Stimulated activated CD8-positive, alpha-beta memory T cell treated with anti-CD3 and anti-CD28 coated beads, Interleukin-4, amount 100 ng/mL, for 48 hours (primary cell): ENCODE measurements at places on chromosomes 16 and 17.

DNA sequence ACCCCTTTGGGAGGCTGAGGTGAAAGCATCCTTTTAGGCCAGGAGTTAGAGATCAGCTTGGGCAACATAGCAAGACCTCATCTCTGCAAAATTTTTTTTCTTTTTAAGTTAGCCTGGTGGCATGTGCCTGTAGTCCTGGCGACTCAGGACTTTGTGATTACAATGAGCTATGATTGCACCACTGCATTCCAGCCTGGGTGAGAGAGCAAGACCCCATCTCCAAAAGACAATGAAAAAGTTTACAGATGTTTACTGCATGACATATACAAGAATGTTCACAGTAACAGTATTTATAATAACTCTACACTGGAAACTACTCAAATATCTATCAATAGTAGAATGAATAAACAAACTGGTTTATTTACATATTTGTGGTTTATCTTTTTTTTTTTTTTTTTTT, 33.1 kb upstream of the CCL22 start:
- DNase-seq, result no peak

DNA sequence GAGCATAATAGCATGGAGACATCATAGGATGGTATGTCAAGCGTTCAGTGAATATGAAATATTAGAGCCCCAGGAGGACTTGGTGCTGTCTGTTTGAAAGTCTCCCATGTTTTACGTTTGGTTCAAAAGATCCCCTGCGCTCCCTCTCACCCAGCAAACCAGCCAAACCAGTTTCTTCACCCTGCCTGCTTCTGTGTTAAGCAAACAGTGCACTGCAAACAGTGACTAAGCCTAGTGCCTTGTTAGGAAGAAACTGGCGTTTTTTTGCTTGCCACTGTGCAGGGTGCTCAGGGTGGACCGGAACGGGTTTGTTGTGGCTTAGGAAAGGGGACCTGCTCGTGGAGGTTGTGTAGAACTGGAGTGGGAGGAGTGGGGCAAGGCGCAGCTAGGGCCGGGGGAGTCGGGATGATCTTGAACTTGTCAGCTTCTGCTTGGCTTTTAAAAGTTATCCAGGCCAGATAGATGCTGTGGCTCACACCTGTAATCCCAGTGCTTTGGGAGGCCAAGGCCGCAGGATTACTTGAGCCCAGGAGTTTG, 7.7 kb downstream of the CDH1 start:
- no peak for DNase-seq

DNA sequence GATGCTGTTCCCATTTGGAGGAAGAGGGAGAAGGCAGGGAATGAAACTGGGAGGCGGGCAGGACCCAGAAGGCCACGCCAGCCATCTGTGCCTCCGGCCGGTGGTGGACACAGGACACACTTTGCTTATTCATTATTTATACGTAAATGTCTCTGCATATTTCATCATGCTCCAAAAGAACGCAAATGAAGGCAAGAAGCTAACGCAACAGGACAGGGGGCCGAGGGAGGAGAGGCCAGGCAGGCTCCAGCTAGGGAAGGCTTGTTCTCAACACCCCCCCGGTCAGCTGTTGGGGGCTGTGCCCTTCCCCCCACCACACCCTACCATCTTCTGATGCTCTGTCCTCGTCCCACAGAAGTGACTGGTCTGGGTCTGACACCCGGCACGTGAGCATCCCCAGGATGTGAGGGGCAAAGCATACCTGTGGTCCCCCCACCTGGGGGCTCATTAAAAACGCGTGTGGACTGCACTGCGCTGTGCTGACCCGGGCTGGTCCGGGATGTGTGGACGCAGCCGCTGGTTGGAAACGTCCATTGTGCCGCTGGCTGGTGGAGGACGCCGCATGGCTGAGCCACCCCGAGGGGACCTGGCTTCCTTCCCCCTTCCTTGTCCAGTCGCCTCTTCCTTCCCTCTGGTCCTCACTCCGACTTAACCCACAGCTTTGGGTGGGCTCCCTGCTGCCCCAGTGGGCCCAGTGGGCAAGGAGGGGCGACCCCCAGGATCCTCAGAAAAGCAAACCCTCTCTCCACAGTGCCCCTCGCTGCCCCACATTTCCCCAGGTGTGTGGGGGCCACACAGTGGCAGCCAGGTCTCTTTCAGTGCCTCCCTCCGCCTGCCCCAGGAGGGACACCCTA, 46.4 kb upstream of the ENPP7 start:
- no peak for DNase-seq

DNA sequence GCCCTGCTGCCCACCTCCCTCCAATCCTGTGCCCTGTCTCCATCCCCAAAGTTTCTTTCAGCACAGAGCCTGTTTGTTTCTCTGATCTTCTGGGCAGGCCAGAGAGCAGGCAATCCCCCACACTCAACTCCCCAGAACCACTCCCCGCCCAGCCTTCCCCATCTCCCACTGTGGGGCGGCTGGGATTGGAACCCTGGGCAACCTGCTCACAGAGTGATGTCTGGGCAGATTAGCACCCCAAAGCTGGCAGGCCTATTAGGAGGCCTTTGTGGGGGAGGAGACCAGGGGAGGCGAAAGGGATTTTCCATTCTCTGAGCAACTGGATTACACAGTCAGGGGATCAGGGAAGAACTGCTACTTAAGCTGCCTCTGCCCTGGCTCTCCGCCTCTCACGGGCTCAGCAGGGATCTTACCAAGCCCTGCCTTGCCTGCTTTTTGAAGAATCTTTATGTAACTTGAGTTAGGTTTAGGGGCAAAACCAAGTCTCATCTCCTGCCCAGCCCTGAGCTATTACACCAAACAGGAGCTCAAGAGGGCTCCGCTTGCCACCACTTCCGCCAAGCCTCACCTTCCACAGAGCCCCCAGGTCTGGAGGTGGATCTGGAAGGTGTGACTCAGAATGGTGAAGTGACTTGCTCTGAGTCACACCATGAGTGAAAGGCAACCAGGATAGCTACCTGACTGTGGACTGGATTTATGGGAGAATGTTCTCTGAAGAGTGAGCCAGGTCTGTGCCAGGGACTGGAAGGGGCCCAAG, 16.0 kb upstream of the LHX1 start:
- peak; percentile 81 for DNase-seq

DNA sequence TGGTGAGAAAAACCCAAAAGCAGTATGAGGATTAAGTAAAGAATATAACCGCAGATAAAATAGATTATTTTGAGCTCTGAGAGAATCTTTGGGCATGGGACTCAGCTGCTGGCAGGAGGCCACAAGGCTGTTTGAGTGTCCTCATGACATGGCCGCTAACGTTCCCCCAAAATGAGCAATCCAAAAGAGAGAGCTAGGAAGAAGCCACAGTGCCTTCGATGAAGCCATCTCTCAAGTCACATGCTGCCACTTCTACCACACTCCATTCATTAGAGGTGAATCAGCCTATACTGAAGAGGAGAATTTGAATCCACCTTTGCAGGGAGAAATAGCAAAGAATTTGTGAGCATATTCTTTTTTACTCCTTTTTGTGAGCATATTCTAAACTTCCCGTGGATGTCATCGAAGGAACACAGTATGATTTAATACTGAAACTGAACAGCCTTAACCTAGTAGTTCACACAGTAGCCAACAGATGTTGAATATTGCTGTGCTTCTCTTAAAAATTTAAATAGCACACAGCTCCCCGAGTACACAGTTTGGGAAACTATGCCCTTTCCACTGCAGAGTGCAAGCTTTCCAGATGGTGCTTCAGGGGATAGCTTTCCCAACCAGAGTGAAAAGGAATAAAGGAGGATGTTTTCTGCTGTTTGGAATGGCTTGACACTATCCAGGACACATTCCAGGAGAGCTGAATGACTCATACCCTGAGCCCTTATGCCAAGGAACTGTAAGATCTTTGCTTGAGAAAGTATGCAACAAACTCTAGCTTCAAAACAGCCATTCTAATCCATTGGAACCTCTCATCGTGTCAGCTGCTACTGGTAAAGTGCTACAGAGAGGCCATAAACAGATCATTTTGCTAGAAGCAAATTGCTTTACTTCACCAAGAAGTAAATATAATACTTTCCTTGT, 33.9 kb downstream of the ANKFY1 start:
- DNase-seq, result no peak

- no peak for DNase-seq
Observed at GRCh38 chr16:78743556-78743955, 644.1 kb downstream of the WWOX start.

DNA sequence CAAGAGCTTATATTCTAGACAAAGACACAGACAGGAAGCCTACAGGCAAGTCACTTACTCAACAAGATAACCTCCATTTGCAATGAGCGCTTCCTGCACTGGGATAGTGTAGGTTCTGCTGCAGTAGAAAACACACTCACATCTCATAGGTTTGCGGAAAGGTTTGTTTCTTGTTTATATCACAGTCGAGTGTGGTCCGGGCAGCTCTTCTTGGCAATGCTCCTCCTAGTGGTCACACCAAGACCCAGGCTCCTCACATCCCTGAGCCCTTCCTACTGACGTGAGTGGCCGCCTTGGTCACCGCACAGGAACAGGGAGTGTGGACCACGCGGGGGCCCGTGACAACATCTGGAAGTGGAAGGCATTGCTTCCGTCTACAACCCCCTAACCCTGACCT, 48.0 kb upstream of the RBFOX3 start:
- DNase-seq, result peak; percentile 22

DNA sequence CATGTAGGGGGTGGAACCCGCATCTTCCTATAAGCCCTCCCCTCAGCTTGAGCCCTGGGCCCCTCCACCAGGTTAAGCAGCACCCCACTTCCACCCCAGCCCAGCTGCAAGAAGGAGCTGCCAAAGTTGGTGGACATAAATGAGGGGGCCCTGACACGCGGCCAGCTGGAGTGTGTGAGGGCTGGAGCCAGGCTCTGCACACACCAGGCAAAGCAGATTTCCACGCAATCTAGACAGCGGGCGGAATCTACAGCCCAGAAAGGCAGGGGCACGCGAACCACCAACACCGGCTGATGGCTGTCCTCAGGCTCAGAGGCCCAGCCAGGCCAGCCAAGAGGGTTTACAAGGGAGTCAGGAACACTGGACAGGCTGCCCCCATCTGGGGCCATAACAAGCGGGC, 171.2 kb downstream of the ZNF423 start:
- DNase-seq, result no peak

DNA sequence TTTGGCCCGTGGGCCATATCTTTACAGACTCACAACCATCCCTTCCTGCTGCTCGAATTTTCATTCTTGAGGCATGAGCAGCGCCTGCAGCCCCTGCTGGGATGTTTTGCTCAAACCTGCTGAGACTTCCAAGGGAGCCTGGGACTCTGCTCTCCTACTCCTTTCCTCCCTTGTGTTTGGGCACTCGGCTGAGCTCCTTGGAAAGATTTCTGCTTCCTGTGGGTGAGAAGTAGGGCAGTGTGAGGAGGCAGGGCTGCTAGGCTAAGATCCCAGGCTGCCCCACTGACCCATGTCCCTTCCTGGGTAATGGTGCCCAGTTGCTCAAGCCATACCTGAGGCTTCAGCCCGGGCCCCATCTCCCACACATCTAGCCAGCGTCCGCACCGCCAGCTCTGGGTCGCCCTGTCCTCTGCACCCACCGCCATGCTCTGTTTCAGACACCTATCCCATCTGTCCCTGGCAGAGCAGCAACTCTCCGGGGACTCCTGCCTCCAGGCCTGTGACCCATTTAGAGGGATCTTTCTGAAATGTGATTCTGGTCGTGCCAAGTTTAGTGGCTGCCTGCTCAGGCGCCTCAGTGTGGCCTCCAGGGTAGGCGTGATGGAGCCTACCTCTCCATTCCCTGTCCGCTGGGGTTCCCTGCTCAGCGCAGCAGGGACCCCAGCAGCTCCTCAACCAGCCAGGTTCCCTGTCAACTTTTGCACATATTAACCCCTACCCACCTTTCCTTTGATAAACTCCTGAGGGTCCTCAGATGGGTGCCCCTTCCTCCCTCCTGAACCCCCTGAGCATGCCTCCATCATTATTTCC, 190.1 kb downstream of the CCDC182 start:
- no peak for DNase-seq

DNA sequence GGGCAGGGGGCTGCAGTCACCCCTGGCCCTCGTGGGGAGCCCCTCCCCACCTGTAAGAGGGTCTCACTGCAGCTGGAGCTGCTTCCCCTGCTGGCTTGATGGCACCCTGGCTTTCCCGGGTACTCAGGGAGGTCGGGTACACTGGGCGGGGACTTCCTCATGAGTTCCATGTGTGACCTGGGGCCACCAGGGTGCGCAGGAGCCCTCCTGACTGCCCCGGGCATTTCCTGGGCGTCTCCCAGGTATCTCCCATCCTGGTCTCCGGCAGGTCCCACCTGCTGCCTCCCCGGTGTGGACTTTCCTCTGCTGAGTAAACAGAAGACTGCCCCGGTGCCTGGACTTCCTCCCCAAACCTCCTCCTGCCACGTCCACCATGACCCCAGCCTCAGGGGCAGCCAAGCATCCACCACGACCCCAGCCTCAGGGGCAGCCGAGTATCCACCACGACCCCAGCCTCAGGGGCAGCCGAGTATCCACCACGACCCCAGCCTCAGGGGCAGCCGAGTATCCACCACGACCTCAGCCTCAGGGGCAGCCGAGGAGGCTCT, 40.9 kb downstream of the CBFA2T3 start:
- DNase-seq, result no peak

DNA sequence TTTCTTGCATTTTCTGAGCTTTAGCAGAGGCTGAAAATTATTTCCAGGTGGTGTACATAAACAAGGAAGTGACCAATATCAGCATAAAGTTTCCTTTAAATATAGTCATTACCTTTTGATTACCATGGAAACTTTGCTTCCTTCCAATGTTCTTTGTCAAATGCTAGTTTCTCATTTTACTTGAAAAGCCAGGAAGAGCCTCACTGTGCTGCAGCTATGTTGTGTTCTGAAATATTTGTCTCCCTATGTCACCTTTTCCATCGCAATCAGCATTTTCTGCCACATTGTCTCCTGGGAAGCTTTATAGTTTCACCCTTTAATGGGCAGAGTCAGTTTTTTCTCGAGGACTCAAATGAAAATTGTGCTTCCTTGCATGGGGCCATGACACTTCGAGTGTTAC, 496.0 kb downstream of the CDH8 start:
- DNase-seq, result no peak

DNA sequence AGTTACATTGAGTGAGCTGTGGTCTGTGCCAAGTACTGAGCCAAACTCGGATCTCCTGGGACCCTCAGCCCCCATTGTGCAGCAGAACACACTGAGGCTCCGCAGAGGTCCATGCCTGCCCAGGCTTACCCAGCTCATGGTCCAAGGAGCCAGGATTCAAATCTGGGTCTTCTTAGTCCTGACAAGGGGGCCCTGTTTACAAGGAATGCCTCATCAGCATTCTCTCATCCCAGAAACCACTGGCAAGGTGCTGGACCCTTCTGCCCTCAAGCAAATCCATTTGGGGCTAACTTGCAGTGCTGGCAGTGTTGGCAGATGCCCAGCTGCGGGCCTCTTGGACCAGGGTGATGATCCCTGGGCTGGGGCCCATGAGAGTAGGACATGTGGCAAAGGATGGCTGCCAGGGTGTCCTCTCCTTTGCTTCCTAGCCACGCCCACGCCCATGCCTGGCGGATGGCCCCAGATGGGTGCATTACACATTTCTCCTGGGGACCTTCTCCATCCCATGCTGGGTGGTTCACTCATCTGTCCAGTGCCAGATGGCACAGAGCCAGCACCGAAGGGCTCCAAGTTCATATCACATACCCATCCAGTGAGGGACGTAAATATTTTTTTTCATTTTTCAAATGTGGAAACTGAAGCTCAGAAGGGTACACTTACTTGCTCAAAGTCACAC, 117.7 kb downstream of the CMIP start:
- DNase-seq, result no peak

GRCh38 chr16:7492122-7492521, 159.5 kb downstream of the RBFOX1 start:
- no peak for DNase-seq

- no peak for DNase-seq
Observed at GRCh38 chr17:74028354-74029116, 174.9 kb upstream of the RPL38 start.

- DNase-seq, result peak; percentile 58
Observed at GRCh38 chr17:16444258-16444886, 29.0 kb downstream of the TRPV2 start.
